ENCODE measurements at places on chromosomes 1 and 21.

- DNase-seq = no peak
Observed at GRCh38 chr1:201358596-201358995, 18.9 kb downstream of the TNNT2 start.

DNA sequence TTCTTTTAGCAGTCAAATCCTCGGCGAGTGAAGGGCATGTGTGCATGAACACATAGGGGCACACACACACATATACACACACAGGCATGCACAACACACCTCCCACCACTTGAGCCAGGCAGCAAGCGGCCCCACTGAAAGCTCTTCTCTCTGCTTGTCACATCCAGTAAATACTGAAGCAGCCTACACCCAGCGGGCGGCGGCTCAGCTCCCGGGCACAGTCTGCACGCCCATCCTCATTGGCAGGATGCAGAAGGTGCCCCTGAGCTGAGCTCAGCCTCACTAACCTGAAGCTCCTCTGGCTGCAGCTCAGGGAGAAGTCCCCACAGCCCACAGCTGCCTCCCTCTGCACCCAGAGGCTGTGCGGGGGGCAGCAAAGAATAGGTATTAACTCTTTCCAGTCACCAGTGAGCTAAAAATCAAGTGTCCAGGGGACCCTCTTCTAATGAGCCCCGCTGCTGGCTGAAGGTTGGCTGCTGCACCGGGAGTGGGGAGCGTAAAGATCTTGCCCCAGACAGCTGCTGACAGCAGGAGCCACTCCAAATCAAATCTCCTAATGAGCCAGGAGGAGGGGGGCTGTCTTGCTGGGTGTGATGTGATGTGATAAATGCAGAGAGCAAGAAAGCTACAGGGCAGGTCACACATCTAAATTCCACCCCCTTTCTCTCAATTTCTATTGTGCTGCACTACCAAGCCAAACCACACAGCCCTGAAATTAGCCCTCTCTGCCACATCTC is 12.5 kb downstream of the RGS8 start:
- no peak for DNase-seq

- DNase-seq = no peak
Observed at GRCh38 chr1:205963352-205964155, 20.3 kb upstream of the SLC26A9 start.

- DNase-seq = no peak
Observed at GRCh38 chr1:156525856-156526489, 25.4 kb upstream of the MEF2D start.

DNA sequence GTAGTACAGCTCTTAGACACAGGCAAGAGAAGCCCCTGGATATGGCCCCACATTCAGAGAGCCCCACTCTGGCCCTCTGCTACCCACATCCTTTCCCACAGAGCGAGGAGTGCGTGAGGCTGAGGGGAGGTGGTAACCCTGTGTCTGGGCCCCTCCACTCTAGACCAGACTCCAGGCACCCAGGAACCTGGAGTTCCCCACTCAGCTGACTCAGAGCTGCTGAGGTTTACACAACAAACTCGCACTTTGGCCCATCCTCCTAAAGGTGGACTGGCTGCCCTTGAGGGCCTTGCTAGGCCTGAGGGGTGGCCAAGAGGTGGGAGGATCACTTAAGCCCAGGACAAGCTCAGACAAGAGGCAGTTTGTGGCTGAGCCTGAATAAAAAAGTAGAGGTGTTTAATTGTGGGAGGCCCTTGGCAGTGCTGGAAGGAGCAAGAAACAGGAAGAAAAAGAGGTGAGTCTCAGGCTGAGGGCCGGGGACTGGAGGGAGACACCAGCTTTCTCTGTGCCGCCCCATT is 10.7 kb downstream of the MR1 start:
- no peak for DNase-seq

GRCh38 chr1:83692524-83693381 is 306.2 kb downstream of the TTLL7 start:
- no peak for DNase-seq

DNA sequence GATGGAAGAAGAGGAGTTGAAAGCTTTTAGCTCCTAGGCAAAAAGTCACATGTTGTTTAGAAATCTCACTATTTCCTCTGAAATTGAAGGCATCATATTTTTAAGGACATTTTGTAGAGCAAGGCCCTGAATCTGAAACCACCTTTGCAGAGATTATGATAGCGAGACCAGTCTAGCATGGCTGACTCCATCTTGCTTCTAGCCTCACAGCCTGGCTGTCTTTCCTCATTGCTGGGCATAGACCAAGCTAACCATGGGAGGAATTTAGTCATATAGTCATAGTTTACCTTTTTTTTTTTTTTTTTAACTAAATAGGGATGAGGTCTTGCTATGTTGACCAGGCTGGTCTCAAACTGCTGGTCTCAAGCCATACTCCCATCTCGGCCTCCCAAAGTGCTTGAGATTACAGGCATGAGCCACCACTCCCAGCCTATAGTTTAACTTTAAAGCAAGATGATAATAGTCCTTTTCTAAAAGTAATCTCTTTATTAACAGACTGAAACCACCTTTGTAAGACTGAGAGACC is 42.2 kb upstream of the ZNF326 start:
- no peak for DNase-seq

DNA sequence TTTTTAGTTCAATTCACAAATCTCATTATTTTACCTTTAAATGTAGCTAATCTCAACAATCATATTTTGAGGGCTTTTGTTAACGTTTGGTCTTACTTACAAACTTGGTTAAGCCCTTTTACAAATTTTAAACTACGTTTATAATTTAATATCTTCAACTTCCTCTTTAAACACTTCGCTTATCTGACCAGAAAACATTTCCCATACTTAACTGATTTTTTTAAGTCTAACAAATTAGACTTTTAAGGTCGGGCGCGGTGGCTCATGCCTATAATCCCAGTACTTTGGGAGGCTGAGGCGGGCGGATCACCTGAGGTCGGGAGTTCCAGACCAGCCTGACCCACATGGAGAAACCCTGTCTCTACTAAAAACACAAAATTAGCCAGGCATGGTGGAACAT is 300.9 kb downstream of the LMX1A start:
- no peak for DNase-seq

DNA sequence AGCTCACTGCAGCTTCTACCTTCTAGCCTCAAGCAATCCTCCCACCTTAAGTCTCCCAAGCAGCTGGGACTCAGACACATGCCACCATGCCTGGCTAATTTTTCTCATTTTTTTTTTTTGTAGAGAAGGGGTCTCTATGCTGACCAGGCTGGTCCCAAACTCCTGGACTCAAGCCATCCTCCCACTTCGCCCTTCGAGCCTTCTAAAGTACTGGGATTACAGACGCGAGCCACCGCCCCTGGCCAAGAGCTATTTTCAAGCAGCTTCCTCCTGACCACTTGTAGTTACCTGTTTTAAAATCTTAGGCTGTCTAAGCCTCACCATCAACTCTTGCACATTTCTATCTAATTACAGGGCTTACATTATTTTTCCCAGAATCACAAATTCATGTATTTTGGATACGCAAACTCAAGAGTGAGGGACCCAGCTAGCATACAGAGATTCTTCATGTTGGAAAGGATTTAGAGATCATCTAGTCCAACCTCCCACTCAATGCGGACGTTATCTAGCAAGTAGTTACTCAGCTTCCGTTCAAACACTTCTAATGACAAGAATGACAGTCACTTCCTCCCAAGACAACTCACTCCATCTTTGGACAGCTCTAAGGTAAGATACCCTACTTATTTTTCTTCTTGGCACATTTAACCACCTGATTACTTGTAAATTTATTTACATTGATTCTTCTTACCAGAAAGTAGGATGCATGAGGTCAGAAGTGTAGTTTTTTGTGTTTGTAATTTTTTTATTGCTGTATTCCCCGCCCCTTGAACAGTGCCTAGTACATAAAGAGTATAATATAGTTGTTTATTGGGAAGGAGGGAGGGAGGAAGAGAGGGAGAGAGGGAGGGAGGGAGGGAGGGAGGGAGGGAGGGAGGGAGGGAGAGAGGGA is 65.4 kb downstream of the LUZP1 start:
- peak; percentile 39 for DNase-seq

GRCh38 chr1:29758781-29759499 is 522.6 kb downstream of the PTPRU start:
- no peak for DNase-seq

DNA sequence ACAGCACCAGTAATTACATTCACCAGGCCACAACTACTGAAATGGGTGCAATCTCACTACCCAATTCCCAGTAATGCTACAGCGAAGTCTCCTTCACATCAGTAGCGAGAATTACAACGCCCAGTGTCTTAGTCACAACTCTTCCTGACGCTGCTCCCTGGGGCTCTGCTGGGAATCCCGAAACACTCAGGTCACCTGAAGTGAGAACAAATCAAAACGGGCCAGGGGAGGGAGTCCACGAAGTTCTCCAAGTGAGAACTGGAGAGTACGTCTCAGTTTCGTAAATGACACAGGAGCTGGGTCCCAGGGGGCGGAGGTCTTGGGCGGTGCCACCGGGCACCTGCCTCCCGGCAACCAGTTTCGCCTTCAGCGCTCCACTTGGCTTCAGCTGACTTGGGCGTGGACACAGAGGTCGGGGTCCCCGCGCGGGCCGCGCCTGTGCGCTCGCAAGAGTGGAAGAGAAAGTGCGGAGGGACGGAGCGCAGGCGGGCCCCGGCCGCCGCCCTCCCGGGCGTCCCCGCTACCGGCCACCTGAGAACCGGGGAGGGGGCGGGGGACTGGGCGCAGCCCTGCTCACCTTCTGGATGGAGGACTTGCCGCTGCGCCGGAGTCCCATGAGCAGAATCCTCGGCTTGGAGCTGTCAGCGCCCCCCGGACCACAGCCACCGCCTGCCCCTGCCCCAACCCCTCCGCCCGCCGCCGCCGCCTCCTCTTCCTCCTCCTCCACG is 575 bp downstream of the RRAGC start:
- no peak for DNase-seq

GRCh38 chr1:77757066-77757584 is 2.5 kb downstream of the USP33 start:
- DNase-seq = no peak

DNA sequence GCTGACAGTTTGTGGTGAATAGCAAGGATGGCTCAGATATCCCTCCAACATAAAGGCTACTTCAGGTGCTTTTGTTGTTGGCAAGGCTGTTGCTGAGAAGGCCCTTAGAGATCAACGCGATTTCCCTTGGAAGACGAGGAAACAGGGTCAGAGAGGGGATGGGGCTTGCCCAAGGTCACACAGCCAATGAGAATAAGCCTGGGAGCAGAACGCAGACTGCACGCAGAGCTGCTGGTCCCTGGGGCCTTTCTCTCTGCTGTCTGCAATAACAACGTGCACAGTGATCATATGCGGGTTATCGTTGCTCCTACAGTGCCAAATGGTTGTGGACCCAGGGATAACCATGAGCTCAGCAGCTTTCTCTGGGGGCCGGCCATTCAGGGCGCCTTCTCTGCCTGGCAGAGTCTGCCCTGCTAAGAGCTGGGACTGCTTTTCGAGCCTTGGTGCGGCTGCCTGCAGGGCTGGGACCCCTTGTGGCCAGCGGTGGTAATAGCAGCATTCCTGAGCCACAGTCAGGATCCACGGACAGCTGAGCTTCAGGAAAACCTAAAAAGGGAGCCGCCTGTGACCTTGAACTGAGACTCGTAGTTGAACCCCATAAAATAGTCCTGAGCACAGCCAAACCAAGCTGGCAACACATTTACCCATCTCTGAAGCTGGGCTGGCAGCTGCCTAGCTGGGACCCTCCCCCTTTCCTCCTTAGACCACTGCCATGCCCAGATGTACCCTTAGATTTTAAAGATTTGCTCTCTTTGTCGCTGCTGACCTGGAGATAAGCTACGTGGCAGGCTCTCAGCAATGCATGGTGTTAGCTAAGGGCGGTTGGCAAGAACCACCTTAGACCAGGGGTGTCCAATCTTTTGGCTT is 39.8 kb downstream of the HTR6 start:
- peak; percentile 24 for DNase-seq

- no peak for DNase-seq
Observed at GRCh38 chr1:116569776-116570357, 959 bp downstream of the CD58 start.

DNA sequence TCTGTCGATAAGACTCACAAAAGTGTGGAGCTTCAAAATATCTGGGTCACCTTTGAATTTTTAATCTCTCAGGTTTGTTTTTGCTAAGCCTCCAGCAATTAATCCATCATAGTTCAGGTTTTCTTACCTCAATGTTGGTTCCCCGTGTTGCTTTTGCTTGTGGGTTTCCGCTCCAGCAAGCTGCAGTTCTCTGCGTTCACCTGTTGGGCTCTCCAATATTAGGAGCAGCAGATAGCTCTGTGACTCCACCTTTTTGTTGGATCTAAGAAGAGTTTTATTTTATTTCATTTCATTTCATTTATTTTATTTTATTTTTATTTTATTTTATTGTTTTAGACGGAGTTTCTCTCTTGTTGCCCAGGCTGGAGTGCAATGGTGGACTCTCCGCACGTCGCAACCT is 335.5 kb downstream of the COL11A1 start:
- DNase-seq = no peak

GRCh38 chr1:21586222-21586621 is 77.0 kb downstream of the ALPL start:
- no peak for DNase-seq

DNA sequence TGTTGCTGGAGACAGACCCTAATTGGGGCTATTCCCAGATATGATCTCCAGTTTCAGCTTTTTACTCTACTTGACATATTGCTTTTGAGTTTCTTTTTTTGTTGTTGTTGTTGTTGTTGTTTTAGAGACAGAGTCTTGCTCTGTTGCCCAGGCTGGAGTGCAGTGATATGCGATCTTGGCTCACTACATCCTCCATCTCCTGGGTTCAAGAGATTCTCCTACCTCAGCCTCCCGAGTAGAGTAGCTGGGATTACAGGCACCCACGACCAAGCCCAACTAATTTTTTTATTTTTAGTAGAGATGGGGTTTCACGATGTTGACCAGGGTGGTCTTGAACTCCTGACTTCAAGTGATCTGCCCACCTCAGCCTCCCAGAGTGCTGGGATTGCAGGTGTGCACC is 1.3 kb upstream of the SRP9 start:
- no peak for DNase-seq

GRCh38 chr1:25505656-25506385 is 37.6 kb upstream of the LDLRAP1 start:
- no peak for DNase-seq

DNA sequence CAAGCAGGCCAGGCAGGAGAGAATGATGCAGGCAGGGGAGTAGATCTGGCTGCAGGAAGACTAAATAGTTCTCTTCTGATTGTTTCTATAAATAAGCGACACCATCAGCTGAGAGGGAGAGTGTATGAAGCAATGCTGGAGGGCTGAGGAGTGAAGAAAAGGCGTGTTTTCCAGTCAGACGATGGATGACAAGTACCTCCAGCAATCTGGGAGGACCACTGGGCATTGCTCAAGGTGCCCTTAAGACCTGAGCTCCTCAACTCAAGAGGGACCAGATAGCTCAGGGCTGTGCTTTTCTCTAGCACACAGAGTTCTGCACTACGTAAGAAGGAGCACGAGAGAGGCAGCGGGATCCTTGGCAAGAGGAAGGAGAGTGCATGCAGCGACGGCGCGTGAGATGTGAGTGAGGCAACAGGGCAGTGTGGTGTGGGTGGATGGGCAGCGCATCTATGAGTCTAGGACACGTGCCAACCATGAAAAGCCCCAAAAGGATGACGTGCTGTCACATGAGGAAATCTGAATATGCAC is 36.0 kb downstream of the PABPC4 start:
- DNase-seq = no peak
